ENCODE measurements at places on chromosomes 12 and 14. TPM values are rescaled to one million over a fixed set of nuclear protein-coding genes. Genes with fewer than 3 reads are reported as not detected.

The ERBB3 gene
- total RNA-seq: 2.2 TPM

The GAS2L3 gene
- 88.0 TPM for total RNA-seq

The MYF5 gene
- not detected for total RNA-seq

The KRT2 gene
- total RNA-seq: not detected

The B4GALNT3 gene
- 2.2 TPM for total RNA-seq

The DDX47 gene
- 65.8 TPM for total RNA-seq

The CIROP gene
- total RNA-seq: not detected
